ENCODE measurements at places on chromosomes 2 and 18.

GRCh38 chr2:25650256-25650655, 23.1 kb downstream of the DTNB start:
- DNase-seq, result no peak

DNA sequence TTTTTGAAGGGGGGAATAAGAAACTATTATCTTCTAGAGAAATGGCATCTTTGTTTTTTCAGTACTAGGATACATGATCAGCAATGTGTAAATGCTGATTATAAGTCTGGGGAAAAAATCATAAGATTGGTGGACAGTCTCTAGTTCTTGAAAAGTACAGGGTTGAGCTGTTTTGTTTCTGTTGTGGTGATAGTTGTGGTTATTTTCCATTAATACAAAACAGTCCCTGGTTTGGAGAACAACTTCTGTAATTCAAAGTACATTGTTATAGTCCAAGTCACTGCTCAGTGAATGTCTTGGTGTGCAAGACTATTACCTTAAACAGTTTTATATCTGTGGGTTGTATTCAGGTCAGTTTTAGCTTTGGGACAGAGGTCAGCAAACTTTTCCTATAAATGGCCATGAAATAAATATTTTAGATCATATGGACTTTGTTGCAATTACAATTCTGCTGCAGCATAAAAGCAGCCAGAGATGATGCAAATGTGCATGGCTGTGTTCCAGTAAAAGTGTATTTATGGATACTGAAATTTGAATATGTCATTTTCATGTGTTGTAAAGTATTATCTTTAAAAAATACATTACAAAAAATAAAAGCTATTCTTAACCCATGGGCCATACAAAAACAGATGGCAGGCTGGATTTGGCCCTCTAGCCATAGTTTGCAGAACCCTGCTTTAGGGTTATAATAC, 111.0 kb downstream of the CERS6 start:
- no peak for DNase-seq

GRCh38 chr2:37549598-37549997, 121.8 kb downstream of the CDC42EP3 start:
- DNase-seq, result no peak

DNA sequence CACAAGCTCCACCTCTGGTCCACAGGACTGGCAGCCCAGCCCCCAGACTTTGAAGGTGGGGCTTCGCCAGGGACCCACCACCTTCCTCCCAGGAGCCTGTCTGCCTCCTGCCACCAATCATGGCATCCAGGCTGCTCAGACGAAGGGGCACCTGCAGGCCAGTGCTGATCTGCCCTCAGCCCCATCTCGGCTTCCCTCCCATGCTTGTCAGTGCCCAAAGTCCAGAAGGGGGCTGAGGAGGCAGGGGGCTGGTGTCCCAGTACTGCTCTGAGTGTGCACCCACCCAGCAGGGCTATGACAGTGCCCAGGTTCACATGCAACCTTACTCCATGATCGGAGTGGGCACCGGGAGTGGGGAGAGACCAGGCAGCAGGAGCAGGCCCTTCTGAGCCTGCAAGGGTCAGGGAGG, 25.3 kb upstream of the RUFY4 start:
- no peak for DNase-seq

- DNase-seq, result no peak
Observed at GRCh38 chr2:187017438-187017837, 168.5 kb upstream of the ZSWIM2 start.

GRCh38 chr18:8962855-8963635, 139.5 kb upstream of the NDUFV2 start:
- no peak for DNase-seq

GRCh38 chr2:39018638-39019037, 102.2 kb downstream of the SOS1 start:
- no peak for DNase-seq

- DNase-seq, result no peak
Observed at GRCh38 chr2:174716785-174717184, 47.5 kb downstream of the CHRNA1 start.

DNA sequence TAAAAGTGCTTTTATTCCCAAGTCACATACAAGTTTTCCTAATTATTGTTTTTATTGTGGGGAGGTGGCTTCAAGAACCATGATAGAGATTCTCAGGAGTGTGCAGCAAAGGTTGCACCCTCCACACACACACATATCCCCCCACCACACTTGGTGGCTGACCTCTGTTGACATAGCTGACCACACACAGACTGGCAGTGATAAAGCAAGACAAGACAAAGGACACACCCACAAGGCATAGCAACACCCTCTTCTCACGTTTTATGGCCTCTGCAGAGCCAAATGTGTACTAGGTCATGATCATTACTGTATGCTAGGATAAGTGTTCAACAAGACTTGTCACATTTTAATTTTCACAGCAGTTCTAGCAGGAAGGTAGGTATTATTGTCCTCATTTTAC, 143.0 kb upstream of the EPC2 start:
- DNase-seq, result no peak

DNA sequence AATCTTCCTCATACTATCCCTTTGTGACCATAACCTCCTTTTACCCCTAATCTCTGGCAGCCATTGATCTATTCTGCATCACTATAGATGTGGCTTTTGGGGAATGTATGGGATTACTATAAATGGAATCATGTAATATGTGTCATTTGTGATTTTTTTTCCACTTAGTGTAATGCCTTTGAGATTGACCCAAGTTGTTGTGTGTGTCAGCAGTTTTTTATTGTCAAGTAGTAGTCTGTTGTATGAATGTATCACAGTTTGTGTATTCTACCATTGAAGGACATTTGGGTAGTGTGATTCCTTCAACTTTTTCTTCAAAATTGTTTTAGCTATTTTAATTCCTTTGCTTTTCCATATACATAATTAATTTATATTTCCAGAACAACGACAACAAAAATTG, 18.6 kb downstream of the VRK2 start:
- DNase-seq, result no peak

DNA sequence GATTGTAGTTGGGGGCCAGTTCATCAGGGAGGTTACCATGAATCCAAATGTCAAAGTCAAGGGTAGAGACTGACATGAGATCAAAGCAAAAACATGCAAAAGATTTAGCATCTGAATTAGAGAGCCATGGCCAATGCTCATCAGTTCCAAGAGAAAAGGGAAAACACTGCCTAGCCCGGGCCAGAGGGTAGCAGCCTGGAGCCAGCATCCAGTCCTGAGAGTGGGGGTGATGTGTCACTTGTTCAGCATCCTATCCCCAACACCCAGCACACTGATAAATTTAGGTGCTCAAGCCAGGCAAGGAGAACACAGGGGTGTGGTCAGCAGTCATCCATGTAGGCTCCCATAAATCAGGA, 76.9 kb upstream of the PPP1CB start:
- DNase-seq, result no peak

All from NCI-H2171 treated with DMSO at 0.1 percent for 48 hours (cell line).